ENCODE measurements at places on chromosomes 1 and 21.
A peak's percentile ranks its signal among the peaks of the same experiment; 100 is the strongest.

- no peak for DNase-seq
Measured at GRCh38 chr1:165849353-165850133, 22.1 kb downstream of the UCK2 start.

- DNase-seq = no peak
Measured at GRCh38 chr1:110519125-110519810, at the start of gene KCNA10. KCNA10 (minus strand) TSS chr1:110519175; CDS start chr1:110518787, 388 bp downstream.

DNA sequence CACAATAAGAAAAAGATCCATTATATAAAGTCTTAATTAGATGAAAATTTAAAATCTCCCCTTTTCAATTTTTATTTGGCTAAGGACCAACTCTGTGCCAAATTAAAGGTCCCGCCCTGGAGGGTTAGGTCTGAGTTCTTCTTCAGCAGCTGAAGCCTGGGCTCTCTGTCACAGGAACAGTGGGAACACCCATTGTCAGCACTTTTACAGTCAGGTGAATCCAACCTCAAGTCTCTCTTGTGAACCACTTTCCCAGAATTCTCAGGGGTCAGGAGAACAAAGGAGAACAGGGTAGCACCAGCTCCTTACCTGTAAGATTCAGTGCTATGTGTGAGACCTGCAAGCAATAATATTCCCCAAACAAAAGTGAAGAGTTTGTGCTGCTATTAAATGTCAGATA is 25.1 kb upstream of the HJV start:
- no peak for DNase-seq

DNA sequence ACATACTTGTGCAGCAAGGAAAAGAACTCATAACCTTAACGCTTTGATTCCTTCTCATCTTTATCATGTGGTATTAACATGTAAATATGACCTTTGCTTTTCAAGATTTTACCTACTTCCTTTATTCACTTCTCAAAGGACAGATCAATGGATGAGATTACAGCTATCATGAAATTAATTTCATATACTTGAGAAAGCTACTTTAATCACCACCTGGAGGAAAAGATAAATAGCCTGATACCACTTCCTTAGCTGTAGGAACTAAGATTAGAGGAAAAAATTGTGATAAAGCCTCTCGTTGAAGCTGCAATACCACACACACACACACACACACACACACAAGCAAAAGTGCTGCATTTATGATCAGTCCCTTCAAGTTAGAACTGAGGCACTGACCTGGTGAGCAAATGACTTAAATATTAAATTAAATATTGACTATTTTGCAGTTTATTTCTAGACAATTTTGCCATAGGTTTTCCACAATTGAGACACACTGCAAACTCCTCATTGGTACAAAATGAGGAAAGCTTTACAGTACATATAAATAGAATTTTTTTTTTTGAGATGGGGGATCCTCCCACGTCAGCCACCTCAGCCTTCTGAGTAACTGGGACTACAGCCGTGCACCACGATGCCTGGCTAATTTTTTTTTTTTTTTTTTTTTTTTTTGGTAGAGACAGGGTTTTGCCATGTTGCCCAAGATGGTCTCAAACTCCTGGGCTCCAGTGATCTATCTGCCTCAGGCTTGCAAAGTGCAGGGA is 27.2 kb upstream of the DMRTB1 start:
- no peak for DNase-seq

- DNase-seq = peak; percentile 32
Measured at GRCh38 chr1:167221126-167221737, 546 bp downstream of the POU2F1 start.

- DNase-seq = no peak
Measured at GRCh38 chr1:199121047-199121446, 482.2 kb downstream of the PTPRC start.

- DNase-seq = no peak
Measured at GRCh38 chr1:111920221-111921024, 69.0 kb downstream of the KCND3 start.

All from activated CD4-positive, CD25-positive, alpha-beta regulatory T cell (primary cell).